ENCODE measurements at places on chromosomes 13 and 19.

DNA sequence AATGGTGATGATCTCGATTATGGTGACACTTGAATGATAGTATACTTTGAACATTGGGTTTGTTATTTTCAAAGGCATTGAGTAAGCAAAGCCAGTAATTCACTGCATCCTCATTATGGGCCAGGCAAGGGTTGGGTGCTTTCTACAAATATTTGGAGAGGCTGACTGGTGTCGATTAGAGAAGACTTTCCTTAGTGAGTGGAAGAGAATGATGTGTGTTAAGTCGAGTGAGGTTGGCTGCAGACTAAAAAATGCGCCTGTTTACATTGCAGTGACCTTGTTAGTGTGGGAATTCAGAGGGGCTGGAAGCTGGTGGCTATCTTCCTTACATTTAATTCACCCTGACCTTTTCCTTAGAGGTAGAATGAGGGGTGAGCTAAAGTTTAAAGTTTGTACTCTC is 22.4 kb upstream of the RNF113B start:
- no peak for DNase-seq

- no peak for DNase-seq
Measured at GRCh38 chr19:46660551-46661019, 397 bp downstream of the DACT3 start.

DNA sequence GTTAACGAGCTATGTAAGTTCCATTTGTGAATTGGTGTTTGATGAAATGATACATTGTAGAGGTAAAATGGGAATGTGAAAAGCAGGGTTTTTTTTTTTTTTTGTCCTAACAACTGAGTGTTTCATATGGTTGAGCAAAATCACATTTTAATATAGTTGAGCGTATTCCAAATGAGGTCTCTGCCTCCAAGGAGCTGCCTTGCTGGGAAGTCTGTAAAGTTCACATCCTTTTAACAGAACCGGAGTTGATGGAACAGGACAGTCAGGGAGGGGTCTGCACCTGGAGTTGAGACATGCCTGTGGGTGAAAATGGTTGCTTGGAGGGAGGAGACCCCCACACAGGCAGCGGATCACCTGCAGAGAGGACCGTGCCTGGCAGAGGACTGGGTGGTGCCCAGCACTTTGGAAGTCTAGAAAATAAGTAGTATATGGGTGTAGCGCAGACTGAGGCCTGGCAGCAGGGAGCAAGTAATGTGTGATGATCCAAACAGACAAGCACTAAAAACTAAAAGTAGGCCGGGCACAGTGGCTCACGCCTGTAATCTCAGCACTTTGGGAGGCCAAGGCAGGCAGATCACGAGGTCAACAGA is 75.2 kb upstream of the UBAC2 start:
- no peak for DNase-seq

DNA sequence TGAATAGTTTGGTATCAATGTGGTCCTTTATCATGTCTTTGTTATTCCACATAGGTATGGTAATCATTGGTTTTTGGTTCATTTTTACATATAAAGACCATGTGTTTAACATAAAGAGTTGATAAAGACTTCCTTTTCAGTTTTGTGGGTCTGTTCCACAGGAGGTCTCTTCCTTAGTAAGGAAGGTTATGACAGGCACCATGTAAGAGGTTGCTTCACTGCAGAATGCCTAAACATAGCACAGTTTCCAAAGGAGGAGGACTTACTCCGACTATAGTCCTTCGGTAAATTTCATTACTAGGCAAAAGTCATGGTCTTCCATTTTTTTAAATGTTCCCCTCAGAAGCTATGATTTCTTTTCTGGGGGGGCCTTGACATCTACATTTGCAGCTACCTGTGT is 27.1 kb upstream of the PCDH17 start:
- DNase-seq: no peak

DNA sequence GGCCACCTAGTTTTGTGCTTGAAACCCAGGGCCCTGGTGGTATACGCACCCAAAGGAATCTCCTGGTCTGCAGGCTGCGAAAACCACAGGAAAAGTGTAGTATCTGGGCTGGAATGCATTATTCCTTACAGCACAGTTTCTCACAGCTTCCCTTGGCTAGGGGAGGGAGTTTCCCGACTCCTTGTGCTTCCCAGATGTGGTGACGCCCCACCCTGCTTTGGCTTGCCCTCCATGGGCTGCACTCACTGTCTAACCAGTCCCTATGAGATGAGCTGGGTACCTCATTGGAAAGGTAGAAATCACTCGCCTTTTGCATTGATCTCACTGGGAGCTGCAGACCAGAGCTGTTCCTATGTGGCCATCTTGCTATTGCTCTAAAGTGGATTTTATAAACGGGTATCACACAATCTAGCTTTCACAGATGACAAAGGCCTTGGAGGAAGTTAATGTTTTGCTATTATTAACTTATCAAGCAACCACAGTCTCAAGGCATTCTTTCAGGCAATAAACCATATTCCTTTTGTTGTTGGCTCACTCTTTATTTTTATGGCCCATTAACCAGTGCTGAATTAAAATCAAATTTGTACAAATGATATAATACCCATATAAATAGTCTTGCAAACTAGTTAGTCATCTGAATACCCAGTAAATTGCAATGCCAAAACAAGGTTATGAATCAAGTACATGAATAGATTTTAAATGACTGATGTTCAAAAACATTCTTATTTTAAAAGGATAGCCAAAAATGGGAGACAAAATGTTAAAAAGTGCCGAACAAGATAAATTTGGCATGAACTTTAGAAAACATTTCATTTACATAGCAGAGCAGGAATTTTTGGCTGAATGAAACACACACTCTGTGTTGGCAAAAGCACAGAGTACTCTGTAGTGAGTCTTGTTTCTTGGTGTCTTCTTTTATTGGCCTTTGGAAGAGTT is 475.4 kb upstream of the ARGLU1 start:
- no peak for DNase-seq

GRCh38 chr13:79044415-79044814 is 361.6 kb downstream of the RBM26 start:
- no peak for DNase-seq

- no peak for DNase-seq
Measured at GRCh38 chr13:40993987-40994386, 25.1 kb downstream of the ELF1 start.

DNA sequence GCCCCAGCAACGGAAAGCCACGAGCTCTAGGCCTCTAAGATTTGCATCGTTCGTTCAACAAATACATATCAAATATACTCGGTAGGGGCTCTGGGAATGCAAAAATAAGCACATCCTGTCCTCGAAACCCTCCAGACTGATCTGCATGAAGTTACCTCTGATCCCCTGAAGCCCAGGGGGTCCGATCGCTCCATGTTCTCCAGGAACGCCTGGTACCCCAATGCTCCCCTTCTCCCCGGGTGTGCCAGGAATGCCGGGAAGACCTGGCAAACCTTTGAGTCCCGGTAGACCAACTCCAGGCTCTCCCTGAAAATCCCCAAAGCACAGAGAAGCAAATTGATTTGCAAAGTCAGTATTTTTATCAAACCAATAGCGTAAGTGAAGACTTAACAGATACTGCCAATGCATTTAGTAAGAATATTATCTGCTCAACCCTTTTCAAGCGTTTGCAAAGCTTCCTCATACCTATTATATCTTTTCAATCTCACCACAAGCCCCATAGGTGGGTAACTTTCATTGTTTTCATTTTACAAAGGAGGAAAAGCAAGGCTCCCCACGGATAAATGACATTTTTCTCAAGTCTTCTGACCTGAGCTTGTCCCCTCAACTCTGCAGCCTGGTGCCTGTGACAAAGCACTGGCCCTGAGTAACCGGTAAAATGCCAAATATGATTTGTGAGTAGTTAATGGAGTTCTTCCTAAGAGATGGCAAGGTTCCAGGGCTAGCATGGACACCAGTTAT is 127.7 kb downstream of the COL4A1 start:
- DNase-seq: no peak

DNA sequence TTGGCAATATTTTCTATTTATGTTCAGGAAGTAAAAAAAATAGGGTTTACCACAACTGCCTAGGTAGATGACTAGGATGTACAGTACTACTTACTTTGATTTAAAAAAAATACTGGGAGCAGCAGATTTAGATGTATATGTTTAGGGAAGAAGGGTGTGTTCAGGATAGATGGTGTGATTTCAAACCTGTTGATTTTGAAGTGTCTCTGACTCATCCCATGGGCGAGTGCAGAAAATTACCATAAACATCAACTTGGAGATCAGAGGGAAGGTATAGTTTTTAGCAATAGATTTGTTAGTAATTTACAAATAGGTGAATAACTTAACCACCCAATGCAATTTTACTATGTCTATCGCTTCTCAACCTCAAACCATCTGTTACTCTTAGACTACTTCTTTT is 214.8 kb downstream of the NDFIP2 start:
- no peak for DNase-seq

GRCh38 chr19:13209484-13210338 is 59.5 kb downstream of the IER2 start:
- DNase-seq: no peak

DNA sequence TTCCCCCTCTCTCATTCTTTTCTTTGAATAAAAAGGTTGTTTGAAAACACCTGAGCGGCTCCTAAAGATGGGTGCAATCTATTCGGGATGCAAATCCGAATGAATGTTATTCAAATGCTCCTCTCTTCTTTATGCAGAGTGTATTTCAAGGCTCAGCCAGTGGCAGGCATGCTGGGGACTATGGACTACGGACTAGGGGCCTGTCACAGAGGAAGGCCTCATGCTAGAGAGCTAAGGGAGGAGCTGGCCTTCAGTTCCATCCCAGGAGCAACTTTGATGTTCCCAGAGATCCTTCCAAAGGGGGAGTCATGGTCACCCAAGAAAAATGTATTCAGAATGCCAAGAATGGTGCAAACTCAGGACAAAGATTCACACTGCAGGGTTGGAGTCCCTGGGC is 9.3 kb downstream of the ALOX5AP start:
- no peak for DNase-seq

GRCh38 chr19:23956051-23956450 is 41.4 kb downstream of the ZNF726 start:
- no peak for DNase-seq

DNA sequence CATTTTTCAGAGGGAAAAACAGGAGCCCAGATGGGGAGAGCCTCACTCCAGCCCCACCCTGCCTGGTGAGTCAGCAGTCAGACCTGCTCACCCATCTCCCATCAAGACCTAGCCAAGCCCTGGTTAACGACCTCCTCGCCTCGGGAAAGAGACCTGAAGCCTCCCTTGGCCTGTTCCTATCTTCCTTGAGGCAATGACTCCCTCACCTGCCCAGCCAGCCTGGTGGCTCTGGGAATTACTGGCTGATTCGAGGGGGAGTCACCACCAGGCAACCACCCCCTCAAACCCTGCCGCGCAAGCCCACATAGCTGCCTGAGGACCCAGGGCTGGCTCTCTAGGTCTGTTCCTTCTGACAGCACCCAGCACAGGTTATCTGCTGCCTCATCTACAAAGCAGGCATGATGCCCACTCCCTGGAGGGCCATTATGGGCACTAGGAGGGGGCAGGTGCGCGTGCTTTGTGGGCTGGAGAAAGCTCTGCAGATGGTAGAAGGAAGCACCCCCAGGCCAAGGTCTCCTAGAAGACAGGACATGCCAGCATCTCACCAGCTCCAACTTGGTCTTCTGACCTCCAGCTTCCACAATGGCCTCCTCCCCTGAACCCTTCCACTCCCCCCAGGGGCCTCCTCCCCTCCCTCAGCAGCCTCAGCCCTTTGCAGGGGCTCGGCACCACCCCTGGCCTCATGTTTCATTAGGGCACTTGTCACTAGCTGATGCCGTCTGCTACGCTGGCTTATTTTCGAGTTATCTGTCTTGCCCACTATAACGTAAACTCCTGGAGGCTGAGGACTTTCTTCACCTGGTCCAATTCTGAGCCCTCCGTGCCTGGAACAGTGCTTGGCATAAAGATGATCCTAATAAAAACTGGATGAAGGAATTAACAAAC is 10.4 kb downstream of the DEDD2 start:
- DNase-seq: no peak

GRCh38 chr13:113992276-113993005 is 18.6 kb upstream of the C13orf46 start:
- DNase-seq: no peak

DNA sequence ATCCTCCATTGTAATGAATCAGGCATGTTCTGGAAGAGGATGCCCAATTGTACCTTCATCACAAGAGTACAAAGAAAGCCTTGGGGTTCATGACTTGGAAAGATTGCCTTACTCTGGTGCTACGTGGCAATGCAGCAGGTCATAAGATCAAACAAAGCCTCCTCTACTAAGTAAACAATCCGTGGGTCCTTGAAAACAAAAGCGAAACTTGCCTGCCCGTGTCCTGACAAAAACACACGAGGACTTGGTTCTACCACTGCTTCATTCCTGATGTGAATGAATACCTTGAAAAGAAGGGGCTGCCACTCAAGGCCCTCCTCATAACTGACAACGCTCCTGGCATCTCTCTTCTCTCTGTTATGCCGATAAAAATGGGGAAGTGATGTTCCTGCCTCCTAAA is 18.9 kb downstream of the ZNF563 start:
- no peak for DNase-seq

DNA sequence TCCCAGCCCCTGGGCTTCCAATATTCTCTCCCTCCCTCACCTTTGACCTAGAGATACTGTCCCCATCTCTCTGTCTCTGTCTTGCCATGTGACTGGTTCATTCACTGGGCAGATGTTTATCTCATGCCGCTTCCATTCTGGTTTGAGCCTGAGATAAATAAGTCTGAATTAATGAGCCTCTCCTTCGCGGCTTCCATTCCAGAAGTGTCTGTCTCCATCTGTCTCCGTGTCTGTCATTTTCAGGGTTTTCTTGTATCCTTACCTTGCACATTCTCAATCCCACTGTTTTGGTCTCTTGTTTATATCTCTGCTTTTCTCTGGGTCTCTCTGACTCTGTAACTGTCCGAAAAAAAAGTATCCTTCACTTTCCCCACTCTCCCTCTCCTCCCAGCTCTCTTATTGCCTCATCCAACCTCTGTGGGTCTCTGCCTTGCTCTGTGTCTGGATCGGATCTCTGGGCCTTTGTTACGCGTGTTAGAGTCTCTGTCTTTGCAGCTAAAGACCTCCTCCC is 4.3 kb downstream of the SPHK2 start:
- no peak for DNase-seq

GRCh38 chr19:37973666-37974065 is 66.7 kb downstream of the SIPA1L3 start:
- no peak for DNase-seq

GRCh38 chr19:12194827-12195731 is 32.2 kb downstream of the ZNF136 start:
- peak; percentile 45 for DNase-seq

GRCh38 chr19:3434630-3435553 is 45.4 kb downstream of the SMIM24 start:
- peak; percentile 91 for DNase-seq

- no peak for DNase-seq
Measured at GRCh38 chr13:90800082-90800746, 547.3 kb upstream of the MIR17HG start.

GRCh38 chr19:16446724-16447368 is 24.9 kb downstream of the EPS15L1 start:
- DNase-seq: no peak

DNA sequence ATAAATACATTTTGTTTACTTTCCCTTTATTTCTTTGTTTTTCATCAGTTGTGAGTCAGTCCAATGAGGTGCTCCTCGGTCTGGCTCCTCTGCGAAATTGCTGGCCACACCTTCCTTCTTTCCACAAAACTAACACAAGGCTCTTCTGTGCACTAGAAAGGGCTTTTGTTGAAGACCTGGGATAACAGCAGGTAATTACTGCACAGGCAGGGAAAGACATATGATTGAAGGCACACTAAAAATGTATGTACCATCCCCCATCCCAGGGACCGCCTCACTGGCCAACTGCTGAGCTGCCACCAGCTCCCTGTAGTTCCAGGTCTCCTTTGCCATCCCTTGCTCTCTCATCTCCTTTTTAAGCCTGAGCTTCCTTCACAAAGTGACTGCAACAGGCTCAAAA is 180.5 kb downstream of the EFNB2 start:
- DNase-seq: no peak

GRCh38 chr13:19658831-19659230 is 25.4 kb downstream of the MPHOSPH8 start:
- DNase-seq: no peak

All from effector CD4-positive, alpha-beta T cell (primary cell).